ENCODE measurements at places on chromosomes 6 and 20.
A peak's percentile ranks its signal among the peaks of the same experiment; 100 is the strongest.

GRCh38 chr20:20831794-20832193 lies 119.3 kb upstream of the RALGAPA2 start:
- no peak for DNase-seq

- no peak for DNase-seq
Measured at GRCh38 chr6:166683477-166683876, 56.4 kb upstream of the RPS6KA2 start.

GRCh38 chr6:100626721-100627120 lies 162.0 kb upstream of the SIM1 start:
- no peak for DNase-seq

DNA sequence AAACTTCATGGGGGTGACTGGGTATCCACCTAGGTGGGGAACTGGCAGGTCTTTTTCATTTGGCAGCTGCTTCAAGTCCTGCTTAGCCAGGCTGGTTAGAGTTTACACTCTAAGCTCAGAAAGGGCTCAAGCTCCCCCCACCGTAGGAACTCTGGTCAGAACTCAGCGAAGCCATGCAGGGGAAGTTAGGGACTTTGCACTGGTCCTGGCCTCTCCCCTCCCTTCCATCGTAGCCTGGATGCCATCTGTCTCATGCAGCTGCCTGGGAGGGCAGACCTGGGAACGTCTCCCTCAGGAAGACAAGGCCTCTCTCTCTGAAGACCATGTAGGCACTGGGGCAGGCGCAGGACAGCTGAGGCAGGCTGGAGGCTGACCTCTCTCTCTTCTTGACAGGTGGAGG lies 183.8 kb upstream of the UST start:
- DNase-seq, result no peak

DNA sequence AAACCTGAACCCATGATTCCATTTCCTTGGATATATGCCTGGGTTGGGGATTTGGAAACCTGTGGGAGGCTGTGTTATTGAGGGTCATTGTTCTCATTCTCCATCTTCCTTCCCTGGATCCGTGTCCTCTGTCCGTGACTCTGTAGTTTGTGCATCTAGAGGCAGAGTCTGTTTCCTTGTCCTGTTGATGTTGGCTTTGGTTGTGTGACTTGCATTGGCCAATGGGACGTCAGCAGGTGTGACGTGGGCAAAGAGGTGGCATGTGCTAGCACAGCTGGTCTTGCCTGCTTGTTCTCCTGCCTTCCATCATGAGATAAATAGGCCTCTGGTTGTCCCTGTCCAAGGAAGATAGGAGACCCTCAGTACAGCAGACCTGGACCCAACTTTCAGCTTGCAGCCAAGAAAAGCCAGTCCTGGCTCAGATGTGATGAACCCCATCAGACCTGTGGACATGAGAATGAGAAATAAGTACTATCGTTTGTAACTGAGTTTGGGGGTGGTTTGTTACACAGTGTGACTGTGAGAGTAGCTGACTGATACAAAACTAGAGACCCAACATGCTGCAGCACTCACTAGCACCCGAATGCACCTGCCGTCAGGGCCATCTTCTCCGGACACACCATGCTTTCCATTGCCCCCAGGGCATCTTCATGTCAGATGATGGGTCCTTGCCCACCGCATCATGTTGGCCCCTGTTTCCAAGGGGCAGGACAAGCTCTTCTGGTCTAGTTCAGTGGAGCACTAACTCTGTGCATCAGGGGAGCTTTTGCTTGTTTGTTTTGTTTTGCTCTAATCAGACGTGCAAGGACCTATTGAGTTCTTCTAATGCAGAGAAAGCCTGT lies 195.3 kb upstream of the SULF2 start:
- no peak for DNase-seq

- DNase-seq, result no peak
Measured at GRCh38 chr6:11760015-11760473, 18.6 kb downstream of the ADTRP start.

- DNase-seq, result no peak
Measured at GRCh38 chr6:140623498-140623897, 1249.0 kb upstream of the CITED2 start.

DNA sequence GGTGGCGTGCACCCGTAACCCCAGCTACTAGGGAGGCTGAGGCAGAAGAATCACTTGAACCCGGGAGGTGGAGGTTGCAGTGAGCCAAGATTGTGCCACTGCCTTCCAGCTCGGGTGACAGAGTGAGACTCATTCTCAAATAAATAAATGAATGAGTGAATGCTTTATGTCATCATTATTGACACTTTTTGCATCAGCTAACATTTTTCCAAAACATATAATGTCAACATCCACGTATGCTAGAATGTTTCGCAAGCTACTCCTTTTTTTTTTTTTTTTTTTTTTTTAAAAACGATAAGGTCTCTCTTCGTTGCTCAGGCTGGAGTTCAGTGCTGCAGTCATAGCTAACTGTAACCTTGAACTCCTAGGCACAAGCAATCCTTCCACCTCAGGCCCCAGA lies 72.2 kb downstream of the SENP6 start:
- no peak for DNase-seq

DNA sequence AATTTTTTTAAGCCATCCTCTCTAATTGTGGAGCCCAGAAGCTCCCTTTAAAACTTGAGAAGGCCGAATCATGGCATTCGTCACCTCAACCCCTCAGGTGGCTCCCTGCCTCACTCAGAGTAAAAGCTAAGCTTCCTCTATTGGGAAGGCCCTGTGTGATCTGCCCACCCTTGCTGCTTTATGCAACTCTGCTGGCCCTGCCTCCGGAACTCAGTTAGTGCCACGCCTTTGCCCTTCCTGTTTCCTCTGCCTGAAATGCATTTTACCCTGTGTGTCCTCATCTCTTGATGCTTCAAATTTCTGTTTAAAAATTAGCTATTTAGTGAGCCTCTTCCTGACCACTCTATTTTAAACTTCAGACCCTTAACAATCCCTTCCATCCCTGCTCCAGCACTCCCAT lies 5.7 kb downstream of the PACRG start:
- DNase-seq, result no peak

- no peak for DNase-seq
Measured at GRCh38 chr6:147166360-147166944, 37.8 kb upstream of the STXBP5 start.

- no peak for DNase-seq
Measured at GRCh38 chr6:159035891-159036290, 8.9 kb downstream of the TAGAP start.

DNA sequence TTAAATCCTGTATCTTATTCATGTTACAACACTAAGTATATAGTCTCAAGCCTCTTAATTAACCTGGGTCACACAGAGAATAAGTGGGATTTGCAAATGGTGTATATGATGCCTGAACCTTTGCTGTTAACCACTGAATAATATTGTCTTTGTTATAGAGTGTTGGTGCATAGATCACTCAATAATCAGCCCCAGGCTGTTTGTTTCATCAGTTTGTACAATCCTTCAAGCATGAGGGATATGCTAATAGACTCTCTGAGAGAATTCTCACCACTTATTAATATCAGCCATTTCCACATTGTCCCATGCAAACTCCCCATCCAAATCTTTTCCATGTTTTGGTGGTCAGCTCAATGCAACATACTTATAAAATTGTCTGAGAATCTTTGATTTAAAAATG lies 21.7 kb downstream of the OR2B6 start:
- no peak for DNase-seq

DNA sequence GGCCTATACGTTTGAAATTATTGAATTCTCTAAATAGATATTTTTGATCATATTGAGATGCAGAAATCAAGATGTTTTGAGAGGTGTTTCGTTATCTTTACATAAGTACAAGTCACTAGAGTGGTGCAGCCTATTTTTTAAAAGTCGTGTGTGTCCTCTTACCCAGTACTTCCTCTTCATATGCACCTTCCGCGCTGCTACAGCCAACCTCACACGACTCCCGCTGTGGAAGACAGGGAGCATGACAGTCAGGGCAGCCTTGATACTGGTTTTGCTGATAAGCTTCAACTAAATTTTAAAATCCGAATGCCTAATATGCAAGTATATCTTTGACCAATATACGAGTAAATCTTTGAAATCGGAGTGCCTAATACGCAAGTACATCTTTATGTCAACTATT lies 16.3 kb downstream of the ROS1 start:
- no peak for DNase-seq

DNA sequence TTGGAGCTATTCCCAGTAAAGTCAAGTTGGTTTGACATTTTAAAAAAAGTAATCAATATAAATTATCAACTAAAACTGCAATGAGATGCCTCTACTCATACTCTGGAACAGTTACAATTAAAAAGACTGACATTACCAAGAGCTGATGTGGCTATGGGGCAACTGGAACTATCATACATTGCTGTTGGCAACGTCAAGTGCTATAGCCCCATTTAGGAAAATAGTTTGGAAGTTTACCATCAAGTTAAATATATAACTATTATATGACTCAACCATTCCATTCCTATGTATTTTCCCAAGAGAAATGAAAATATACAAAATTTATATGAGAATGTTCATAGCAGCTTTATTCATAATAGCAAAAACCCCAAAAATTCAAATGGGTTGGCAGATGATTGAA lies 111.4 kb upstream of the HDGFL1 start:
- DNase-seq, result no peak

DNA sequence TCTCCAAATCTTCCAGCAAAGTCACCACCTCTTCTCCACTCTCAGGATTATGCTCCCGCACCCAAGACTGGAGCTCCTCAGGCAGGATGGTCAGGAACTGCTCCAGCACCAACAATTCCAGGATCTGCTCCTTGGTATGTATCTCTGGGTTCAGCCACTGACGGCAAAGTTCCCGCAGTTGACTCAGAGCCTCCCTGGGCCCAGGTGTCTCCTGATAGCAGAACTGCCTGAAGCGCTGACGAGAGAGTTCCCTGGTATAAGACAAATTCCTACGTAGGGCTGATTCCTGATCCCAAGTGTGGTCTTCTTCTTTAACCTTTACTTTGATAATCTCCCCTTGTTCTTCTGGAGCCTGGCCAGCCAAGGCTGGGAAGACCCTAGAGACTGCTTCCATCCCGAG lies 60.6 kb downstream of the GPX5 start:
- DNase-seq, result no peak

DNA sequence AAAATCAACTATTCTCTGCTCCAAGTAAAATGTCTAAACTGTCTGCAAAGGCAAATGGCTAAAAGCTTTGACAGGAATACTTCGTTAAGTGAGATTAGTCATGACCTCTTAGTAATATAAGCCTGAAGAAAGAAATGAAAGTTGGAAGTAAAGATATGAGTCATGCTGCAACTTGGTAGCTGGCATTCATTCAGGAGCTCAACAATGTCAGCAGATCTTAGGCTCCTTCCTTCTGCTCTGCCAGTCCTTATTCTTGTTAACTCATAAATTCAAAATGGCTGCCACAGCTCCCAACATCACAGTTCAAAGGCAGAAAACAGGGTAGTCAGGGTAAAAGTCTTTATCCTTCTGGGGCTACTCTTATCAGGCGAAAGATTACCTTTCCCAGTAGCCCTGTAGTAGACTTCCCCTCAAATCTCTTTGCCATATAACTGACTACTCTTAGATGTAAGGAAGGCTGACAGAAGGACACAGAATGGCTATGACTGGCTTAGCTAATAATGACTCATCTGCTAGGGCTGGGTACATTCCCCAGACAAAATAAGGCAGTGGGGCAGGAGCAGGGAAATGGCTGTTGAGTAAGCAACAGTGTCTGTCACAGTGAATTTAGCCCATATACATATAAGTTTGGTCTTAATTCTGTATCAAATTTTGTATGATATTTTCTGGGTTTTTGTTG lies 24.4 kb upstream of the C6orf62 start:
- DNase-seq, result no peak

DNA sequence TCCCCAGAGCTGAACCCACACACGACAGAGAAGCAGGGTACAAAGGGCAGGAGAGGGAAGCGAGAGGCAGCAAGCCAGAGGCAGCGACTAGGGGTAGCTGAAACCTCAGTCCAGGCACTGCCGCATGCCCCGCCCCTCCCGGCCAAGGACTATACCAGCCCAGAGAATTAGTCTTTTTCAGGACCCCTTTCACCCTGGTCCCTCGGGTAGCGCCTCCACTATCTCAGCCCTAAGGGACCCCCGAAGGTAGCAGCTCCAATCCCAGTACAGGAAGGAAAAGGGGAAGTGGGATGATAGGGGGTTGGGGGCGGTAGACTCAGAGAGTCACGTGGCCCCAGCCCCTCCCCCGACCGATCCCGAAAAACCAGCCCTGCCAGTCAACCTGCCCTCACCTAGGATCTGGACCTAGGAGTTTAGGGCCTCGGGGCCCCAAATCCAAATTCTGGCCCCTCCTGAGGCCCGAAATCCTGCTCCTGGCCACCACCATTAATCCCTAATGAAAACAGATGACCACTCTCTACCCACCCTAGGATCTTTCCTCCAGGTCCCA lies 1.3 kb downstream of the RGL2 start:
- DNase-seq, result no peak

DNA sequence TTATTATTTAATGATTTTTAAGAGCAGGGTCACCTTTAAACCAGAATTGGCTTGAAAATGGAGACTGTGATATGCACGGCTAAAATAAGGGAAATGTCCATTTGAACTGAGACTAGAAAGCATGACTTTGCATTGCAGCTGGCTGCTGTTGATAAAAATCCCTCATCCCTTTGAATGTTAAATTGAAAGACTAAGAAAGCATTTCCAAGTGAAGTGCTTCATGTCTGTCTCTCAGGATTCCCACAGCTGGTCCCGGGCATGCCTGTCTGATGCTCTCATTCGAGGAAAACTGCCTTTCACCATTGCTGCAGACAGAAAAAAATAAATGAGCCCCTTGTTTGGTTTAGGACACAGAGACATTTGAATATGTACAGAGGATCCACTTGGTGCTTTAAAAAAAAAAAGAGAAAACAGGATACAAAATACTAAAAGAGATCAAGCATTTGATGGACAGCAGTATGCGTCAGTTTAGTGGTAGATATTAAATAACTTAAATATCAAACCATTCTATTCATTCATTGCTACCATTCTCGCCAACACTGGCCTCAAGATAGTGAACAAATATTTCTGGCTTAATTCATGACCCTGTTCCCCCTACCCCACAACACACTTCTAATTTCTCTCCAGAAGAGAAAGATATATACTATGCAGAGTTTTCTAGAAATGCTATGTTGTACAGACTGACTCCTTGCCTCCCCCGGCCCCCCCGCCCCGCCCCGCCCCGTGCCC lies 55.0 kb downstream of the TBC1D7 start:
- no peak for DNase-seq

GRCh38 chr6:152272486-152272885 lies 364.7 kb downstream of the SYNE1 start:
- no peak for DNase-seq

DNA sequence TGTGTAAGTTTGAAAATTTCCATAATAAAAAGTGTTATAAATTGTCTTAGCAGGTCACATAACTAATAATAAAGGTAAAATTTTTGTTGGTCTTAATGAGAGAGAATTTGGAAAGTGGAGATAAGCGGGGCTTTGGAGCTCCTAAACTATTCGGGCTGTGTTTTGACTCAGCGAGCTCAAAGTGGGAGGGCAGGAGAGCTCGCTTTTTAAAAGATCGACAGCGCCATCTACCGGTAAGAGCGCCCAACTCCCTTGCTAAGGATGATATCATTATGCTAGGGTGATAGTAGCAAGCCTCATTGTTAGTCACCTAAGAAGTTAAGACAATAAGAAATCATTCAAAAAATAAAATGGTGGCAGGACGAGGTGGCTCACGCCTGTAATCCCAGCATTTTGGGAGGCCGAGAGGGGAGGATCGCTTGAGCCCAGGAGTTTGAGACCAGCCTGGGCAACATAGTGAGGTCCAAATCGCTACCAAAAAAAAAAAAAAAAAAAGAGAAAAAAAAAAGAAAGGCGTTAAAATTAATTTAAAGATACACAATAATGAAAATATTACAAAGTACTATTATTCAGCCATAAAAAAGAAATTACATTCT lies 24.8 kb downstream of the C6orf15 start:
- peak; percentile 71 for DNase-seq
